ENCODE measurements at places on chromosomes 2 and 18.
A peak's percentile ranks its signal among the peaks of the same experiment; 100 is the strongest.

DNA sequence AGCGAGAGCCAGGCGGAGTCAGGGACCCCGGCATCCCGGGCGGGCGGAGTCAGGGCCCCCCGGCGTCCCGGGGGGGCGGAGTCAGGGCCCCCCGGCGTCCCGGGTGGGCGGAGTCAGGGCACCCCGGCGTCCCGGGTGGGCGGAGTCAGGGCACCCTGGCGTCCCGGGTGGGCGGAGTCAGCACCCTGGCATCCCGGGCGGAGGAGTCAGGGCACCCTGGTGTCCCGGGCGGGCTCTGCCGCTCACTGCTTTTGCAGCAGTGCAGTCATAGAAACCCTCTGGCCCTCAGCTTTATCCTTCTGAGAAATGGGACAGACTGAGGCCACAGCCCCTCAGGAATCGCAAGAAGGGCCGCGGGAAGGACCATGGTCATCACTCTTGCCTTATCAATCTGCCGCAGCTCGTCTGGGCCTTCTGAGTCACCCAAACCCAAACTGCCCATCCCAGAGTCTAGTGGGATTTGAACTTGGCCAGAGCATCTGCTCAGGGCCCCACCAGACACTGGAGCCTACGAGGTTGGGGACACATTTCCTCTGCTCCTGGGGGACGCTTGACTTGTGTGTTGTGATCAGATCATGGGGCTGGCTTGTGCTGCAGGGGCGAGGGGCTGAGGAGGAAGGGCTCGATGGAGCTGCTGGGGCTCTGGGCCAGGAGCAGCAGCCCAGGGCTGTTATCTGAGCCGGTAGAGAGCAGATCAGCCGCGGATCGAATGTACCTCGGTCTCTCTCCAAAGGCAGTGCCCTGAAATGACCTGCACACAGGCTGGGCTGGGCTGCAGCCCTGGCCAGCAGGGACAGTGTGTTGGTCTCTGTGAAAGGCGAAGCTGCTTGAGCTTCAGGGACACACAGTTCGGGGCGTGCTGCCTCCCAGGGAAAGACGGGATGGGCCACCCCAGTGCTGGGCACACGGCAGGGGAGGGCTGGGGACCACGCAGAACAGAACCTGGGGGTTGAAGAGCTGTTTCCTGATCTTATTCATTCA lies 290.1 kb upstream of the HDAC4 start:
- DNase-seq: peak; percentile 70

DNA sequence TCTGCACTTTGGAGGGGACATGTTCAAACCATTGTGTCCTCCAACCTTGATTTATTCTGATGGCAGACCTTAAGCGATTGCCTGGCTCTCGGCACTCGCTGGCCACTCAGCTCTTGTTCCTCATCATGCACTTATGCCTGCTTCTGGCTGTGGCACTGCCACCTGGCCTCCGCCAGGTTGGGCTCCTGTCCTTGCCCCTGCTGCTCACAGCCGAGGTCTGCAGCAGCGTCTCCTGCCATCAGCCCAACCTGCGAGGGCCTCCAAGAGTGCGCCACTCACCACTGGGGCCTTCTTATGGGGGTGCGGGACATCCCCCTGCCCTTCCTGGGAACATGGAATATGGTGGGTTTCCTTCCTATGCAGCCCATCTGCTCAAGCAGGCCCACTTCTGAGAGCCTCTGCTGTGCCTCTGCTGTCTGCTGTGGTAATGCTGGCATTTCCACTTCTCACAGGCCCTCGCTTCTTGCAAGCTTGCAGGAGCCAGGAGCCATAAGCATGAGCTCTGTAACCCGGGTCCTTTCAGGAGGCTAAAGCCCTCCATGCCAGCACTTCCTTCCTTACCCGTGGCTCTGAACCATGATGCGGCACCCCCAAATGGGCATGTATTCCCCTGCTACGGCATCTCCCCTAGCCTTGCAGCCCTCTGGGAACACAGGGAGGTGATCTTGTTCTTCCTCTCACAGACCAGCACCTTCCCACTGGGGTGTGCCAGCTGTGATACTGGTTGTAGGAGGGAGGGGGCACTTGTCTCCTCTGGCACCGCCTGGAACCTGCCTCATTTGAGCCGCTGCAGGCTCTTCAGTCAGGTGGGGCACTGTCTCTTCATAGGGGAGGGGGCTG lies 58.6 kb upstream of the HS6ST1 start:
- no peak for DNase-seq

DNA sequence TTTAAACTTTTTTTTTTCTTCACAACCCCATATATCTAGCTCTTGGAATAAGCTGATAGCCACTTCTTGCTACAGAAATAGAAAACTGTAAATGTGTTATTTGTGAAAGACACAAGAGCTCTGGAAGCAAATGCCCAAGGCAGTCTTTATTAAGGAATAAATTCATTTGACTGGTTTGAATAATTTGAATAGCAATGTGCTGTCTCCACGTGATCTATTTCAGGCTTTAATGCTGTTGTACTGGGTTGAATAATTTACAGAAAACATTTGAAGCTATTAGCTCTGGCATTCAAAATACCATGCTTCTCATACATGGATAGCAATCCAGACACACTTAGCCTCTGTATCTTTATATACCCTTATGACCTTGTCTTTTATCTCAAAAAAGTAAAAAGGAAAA lies 366.7 kb upstream of the KCNJ3 start:
- no peak for DNase-seq

DNA sequence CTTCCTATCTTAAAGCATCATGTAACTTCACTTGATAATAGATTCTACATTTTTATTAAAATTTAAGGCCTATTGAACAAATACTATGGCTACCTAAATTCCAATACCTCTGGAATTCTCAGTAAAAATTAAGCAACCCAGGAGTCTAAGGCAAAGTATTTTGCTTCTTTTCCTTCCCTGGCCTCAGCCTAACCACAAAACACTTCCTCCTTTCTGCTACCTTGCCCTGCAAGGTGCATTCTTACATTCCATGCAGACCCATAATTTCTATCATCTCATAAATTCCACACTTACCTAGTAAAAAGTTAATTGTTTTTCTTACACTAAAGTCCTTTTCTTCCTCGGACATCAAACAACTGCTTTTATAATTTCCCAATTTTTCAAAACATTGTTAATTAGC lies 3.7 kb downstream of the MBOAT2 start:
- DNase-seq: no peak

DNA sequence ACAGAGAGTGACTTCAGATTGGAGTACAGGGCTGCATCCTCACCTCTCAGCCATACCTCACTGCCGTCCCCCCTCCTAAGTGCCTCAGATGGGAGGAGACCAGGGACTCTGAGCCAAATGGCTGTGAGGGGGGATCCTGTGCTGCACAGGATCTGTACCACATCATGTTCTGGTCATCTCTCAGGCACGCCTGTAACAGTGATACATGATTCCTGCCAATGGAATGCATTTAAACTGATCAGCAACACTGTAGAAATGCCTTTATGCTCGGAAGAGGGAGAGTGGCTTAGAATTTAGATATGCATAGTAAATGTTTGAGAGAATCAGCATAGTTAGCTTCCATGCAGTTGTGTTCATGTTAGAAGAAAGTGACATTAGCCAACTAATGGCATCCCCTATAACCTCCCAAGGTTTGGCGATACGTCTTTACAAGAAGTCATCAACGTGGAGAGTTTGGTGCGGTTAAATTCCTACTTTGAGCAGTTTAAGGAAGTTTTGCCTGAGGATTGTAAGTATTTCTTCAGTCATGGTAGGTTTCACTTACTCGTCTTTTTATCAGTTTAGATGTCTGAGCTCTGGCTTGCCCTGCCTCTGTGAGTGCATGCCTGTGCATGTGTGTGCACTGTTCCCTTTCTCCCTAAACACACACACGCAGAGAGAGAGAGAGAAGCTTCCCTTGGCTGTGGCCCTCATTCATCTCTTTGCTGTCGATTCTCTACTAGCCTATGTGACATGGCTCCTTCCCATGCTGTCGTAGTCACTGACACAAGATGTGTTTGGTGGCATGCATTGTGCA lies 40.0 kb downstream of the COA5 start:
- no peak for DNase-seq

DNA sequence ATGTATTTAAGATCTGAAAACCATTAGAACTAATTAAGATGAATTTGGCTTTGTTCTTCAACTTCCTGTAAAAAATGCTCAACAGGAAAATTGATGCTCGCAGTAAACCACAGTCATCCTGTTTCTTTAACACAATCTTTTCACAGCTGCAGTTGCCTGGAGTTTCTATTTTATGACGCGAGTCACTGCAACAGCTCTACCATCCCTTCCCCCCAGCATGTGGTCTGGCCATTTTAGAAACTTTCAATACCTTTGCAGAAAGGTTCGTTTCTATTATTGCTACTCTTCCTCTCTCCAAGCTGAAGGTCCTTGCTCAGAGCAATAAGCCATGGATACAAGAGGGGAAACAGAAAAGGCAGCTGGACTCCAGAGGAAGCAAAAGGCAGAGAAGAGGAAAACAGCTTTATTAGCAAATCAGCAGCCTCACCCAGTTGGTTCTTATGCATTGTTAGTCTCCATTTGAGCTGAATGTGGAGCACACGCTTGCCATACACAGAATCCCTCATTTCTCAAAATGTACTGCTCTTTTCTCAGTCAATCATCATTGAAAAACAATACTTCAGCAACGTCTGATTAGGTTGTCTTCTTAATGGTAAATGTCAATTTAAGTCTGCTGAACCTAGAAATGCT lies 3.9 kb downstream of the WIPF1 start:
- no peak for DNase-seq

- no peak for DNase-seq
These were observed 602 bp downstream of the SNX17 start for GRCh38 chr2:27370816-27371620.

- DNase-seq: no peak
These were observed 134.8 kb downstream of the CMPK2 start for GRCh38 chr2:6730649-6731532.
